Kasumi-1 (cell line): ENCODE measurements at places on chromosomes 11 and 22.

- no peak for DNase-seq
Measured at GRCh38 chr11:6260207-6260726, 629 bp downstream of the CCKBR start.

- no peak for DNase-seq
Measured at GRCh38 chr22:17910561-17911311, 113.6 kb downstream of the MICAL3 start.

- no peak for DNase-seq
Measured at GRCh38 chr22:27697888-27698287, 103.7 kb downstream of the MN1 start.

- DNase-seq, result no peak
Measured at GRCh38 chr11:68925611-68926010, 21.9 kb downstream of the IGHMBP2 start.

DNA sequence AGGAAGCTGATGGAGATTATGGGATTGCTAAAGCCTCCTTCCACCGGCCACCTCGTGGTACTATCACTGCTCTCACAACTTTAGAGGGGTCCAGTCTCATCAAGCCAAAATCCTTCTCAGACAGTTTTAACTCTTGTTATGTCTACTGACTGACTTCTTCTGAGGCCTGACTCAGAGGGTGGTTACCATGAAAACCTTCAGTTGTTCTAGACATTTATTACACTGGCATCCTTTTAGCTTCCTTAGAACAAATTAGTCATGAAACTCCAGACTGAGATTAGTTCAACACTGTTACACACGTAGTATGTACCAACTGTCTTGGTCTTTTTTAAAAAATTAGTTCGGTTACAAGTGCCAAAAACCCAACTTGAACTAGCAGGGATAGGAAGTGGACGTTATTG lies 7.5 kb downstream of the DIXDC1 start:
- DNase-seq, result no peak

DNA sequence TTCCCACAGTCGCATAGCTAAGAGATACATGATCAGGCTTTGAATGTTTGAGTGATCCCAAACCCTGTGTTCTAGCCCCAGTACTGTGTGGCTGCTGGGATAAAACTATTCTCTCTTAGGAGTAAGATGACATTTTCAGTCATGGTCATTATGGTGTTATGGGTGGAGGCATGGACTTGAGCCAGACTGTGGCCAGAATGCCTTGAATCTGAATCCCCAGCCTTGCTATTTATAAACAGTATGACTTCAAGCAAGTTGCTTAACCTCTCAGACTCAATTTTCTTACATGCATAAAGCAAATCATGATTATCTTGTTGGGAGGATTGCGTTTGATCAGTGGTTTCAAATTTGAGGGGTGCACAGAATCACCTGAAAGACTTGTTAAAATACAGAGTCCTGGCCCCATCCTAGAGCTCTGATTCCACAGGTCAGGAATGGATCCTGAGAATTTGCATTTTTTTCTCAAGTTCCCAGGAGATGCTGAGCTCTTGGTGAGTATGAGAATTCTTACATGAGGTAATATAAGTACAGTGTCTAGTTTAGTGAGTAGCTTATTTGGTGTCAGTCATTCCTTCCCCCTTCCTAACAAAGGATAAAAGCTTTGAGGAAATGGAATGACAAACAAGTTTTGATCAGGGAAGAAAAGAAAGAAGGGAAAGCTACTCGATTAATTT lies 571.7 kb downstream of the METTL15 start:
- no peak for DNase-seq

DNA sequence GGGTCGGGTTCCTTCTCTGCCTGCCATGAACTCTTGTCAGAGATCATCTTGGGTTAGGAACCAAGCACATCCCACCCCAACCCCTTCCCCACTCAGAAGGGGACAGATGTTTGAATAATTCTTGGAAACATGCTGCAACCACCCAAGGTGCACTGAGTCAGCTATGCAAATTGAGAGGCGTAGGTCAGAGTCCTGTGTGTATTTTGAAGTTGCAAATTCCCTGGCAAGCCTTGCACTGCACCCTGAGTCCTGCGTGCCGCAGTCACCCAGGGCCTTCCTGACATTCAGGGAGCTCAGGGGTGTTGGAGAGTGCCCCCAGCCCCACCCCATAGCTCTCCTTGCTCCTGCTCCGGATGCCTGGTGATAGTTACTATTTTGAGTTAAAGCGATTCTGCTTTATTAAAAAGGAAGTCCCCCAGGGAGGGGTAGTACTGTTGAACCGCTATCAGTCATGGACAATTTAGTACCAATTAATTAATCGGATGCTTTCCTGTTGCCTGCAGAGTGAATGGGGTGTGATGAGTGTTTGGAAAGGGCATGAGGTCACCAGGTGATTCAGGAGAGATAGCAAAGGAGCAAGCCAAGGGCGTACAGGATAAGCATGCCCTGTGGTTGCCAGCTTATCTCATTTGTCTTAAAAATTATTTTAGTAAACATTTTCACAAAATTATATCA lies 123.7 kb downstream of the GRIK4 start:
- DNase-seq, result no peak

DNA sequence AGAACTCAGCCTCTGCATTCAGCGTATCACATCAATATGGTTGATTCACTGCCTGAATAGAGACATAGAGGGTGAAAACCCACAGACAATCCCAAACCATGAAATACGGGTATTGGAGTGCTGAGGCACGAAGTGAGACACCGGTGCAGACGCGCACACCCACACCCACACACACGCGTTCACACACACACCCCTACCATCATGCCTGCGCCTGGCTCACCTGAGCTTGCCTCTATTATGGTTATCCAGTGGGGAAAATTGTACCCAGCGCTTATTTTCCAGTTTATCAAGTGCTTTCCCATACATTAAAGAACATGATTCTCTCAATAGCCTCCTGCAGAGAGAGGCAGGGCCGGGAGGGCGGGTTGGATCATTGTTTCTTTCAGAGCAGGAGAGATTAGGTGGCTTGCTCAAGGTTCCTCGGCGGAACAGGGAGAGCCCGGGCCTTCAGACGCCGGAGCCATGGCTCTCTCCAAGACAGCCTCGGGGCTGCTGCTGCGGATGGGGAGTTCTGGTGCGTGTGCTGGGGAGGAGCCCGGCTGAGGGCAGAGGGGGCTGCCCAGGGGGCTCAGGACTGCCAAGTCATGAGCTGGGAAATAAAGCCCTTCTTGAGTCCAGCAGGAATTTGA lies 78.9 kb upstream of the THY1 start:
- no peak for DNase-seq

- DNase-seq, result no peak
Measured at GRCh38 chr11:70570693-70571395, 172.5 kb downstream of the CTTN start.
